Stimulated activated CD8-positive, alpha-beta memory T cell treated with anti-CD3 and anti-CD28 coated beads, Interleukin-4, amount 100 ng/mL, for 4 hours (primary cell): ENCODE measurements at places on chromosomes 16 and 17.

DNA sequence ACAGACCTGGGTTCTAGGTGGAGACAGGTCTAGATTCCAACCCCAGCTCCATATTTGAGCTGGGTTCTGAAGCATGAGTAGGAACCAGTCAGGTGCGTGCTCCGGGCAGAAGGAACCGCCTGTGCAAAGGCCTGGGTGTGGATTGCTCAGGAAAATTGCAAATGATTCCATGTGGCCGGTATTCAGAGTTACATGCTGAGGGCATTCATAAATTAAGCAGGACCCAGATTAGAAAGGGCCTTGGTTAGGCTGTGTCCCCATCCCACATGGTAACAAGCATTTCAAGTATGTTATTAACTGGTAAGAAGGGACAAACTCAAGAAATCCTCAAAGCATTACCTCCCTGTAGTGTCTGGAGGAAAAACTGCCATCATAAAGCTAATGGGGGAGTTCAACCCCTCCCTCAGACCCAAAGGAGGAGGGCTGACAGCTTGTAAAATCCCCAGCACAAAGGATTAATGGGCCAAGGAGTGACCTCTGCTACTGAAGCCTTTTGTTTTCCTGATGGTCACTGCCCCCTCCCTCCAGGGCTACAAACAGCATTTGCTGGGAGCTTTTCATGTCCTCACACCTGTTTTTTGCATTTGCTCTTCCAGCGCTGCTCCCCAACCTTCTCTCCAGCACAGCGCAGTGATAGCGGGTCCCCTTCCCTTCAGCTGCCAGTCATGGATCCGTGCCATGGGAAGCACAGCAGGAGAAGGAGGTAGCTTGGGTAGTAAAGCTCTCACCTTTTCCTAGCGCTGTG lies 218.0 kb downstream of the C16orf95 start:
- DNase-seq: no peak

GRCh38 chr16:590188-590814 lies 435 bp downstream of the RAB40C start:
- DNase-seq: no peak

- no peak for DNase-seq
These were observed 44.0 kb downstream of the UBN1 start for GRCh38 chr16:4891097-4891885.

DNA sequence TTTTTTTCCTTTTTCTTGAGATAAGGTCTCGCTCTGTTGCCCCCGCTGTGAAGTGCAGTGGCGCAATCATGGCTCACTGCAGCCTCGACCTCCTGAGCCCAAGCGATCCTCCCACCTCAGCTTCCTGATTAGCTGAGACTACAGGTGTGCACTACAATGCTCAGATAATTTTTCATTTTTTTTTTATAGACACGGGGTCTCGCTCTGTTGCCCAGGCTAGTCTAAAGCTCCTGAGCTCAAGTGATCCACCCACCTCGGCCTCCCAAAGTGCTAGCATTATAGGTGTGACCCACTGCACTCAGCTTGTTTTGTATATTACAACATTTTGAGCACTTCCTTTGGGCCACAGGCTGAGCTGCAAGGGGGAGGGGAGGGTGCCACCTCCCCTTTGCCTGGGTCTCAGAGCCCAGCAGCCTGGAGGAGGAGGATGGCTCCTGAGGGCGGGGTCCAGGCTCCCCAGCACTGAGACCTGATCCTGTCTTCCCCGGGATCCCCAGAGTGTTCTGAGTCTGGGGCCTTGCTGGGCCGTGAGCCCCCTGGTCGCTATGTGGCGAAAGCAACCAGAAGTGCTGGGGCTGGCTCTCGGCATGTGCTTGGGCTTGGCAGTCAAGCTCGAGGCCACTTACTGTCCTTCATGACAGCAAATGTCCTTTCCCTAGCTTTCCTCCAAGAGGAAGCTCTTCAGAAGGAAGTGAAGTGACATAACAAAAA lies 8.1 kb downstream of the DEF8 start:
- no peak for DNase-seq

- DNase-seq: no peak
These were observed at the start of gene PPL for GRCh38 chr16:4936991-4937781. Gene PPL, minus strand, starts transcription at chr16:4937148. Its CDS starts 103 bp downstream, at chr16:4937045.

- DNase-seq: peak; percentile 50
These were observed at the start of gene RAD51D for GRCh38 chr17:35119370-35120165. Gene RAD51D, minus strand, starts transcription at chr17:35119860. Its CDS starts 247 bp downstream, at chr17:35119613.

- DNase-seq: no peak
These were observed 436.1 kb downstream of the XYLT1 start for GRCh38 chr16:17034477-17035252.

- DNase-seq: no peak
These were observed 9.6 kb downstream of the CTRB1 start for GRCh38 chr16:75228143-75228976.

DNA sequence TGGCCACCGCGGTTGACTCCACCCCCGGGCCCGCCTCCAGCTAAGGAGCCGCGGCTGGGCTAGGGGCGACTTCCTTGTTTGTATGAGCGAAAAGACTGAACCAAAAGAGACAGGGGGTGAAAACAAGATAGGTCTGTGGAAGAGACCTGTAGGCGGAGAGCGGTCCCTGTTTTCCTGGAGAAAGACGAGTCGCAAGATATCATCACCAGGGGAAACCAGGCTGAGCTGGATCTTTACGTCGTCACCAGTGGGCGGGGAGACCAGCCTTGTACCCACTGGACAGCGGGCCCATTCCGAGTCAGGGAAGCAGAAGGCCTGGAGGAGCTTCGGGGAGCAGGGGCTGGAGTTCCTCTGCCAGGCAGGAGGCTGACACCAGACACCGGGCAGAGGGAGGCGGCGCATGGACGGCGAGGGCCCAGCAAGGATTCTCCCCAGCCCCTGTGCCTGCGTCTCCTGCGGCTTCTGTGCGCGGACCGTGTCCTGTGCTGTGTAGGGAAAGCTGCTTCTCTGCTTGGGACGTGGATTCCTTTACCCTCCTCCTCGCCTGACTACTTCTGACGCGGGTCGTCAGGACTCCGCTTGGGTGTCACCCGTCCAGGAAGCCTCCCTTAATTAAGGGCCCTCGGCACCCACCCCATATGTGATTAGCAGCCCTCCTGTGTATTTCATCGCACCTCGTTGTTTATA lies 10.3 kb upstream of the ARL4D start:
- DNase-seq: peak; percentile 75

DNA sequence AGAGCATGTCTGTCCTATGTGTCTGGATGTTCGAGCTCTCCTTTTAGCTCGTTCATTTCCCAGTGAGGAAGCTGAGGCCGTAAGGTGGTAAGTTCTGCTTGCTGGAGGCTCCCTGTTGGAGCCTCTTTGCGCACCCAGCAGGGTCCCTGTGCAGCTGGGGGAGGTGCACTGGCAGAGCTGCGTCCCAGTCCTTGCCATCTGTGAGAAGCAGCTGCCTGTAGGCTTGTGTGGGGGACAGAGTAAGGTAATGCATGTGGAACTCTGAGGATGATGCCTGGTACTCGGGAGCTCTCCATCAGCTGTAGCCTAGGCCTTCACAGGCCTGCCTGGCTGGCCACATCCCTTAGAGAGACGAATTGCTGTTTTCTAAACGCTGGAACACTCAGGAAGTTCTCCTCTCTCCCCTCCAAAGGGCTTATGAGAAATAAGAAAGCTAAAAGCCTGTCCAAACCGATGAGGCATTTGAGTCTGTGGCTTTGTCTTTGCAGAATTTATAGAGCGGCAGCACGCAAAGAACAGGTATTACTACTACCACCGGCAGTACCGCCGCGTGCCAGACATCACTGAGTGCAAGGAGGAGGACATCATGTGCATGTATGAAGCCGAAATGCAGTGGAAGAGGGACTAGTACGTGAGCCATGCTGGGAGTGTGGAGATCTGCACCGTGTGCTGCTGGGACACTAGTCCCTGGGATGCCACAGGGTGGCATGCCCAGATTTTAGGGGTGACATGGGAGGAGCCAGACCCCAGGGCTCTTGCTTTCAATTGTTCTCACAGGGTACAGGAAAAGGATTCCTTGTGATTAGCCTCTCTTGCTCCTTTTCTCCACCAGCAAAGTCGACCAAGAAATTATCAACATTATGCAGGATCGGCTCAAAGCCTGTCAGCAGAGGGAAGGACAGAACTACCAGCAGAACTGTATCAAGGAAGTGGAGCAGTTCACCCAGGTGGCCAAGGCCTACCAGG lies 1.6 kb downstream of the NDUFB10 start:
- no peak for DNase-seq

GRCh38 chr17:39361064-39361463 lies 40.4 kb downstream of the FBXL20 start:
- DNase-seq: no peak

DNA sequence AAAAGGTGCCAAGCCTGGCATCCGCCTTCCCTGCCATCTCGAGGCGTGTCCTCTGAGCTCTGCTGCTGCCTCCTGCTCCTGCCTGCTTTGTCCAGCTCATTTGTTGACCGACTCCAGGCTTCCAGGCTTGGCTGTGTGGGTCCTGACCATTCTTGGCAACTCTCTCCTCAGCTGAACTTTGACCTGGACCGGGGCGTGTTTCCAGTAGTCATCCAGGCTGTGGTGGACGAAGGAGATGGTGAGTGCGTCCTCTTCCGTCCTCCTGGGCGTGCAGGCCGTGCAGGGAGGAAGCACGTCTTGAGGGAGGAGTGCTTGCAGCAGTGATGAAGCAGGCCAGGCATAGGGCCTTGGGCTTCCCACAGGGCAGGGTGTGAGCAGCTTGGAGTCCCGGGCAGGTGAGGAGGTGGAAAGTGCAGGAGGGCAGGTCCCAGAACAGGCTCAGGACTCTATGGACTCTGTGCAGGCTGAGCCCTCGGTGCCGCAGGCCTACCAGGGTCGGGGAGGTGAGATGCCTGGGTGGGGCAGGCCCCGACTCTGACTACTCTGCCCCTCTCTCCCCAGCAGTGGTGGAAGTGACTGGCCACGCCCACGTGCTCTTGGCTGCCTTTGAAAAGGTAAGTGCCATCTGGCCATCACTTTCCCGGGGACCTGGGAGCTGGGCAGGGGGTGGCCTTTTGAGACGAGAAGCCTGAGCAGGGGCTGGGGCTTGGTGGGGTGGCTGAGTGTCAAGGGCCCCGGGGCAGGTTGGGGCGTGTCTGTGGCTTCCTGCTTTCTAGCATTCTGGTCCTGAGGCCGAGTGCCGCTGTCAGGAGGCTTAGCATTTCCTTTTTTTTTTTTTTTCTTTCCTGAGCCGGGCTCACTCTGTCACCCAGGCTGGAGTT lies 28.6 kb upstream of the NUDT16L1 start:
- no peak for DNase-seq

DNA sequence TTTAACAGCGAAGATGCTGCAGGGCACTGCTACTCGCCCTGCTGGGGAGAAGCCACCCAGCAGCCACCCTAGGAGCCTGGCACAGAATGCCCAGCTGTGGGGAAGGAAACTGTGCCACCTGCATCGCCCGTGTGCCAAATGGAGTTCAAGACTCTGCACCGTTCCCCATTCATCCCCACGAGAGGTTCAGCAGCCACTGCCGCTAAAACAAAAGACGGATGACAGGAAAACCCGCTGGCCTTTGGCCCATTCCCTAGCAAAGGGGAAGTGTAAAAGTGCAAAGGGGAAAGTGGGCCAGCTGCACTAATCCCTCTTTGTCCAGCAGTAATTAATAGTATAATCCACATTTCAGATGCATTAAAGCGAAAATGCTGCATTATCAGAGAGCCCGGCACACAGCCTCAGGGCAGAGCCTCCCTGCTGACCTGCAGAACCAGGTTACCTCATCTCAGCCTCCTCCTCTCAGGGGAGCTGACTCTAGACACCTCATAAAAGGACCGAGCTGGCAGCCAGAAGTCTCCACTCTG lies 37.7 kb downstream of the ZFHX3 start:
- DNase-seq: no peak

DNA sequence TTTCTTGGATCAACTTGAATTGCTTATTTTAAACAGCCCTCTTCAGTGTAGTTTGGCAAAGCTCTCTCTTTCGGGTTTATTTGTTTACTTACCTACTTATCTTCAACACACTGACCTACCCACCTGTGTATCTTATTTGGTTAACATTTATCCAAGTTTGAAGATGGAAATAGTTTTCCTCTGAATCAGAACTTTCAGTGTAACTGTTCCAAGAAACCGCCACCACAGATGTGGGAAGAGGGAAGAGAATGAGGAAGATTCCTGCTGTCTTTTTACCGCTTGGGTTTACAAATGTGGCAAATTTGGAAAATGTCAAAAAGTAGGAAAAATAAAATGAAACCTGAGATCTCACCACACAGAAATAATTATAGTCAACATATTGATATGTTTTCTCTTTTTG lies 115.8 kb downstream of the MSI2 start:
- DNase-seq: no peak

GRCh38 chr17:72424505-72425117 lies 303.8 kb downstream of the SOX9 start:
- DNase-seq: no peak

DNA sequence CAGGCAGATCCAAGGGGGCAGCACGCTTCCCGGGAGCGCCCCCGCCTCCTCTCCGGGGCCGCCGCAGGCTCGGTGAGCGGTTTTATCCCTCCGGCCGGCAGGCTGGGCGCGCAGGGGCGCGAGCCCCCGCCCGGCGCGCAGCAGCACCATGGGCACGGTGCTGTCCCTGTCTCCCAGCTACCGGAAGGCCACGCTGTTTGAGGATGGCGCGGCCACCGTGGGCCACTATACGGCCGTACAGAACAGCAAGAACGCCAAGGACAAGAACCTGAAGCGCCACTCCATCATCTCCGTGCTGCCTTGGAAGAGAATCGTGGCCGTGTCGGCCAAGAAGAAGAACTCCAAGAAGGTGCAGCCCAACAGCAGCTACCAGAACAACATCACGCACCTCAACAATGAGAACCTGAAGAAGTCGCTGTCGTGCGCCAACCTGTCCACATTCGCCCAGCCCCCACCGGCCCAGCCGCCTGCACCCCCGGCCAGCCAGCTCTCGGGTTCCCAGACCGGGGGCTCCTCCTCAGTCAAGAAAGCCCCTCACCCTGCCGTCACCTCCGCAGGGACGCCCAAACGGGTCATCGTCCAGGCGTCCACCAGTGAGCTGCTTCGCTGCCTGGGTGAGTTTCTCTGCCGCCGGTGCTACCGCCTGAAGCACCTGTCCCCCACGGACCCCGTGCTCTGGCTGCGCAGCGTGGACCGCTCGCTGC lies 832 bp downstream of the CDK5R1 start:
- DNase-seq: no peak

- no peak for DNase-seq
These were observed 42.6 kb downstream of the TRARG1 start for GRCh38 chr17:1322014-1322428.

DNA sequence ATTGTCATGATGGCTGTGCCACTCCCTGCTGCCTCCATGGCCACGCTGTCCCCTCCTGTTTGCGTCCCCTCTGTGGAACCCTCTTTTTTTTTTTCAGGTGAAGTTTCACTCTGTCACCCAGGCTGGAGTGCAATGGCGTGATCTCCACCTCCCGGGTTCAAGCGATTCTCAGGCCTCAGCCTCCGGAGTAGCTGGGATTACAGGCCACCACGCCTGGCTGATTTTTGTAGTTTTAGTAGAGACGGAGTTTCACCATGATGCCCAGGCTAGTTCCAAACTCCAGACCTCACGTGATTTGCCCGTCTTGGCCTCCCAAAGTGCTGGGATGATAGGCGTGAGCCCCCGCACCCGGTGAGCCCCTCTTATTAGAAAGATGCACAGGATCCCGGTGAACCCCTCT lies 11.0 kb upstream of the UBE2I start:
- no peak for DNase-seq

- DNase-seq: no peak
These were observed 308.1 kb upstream of the ZFHX3 start for GRCh38 chr16:73355981-73356380.

- no peak for DNase-seq
These were observed 1226.0 kb downstream of the CDH8 start for GRCh38 chr16:60810250-60810649.
